ENCODE measurements at places on chromosomes 16 and 17.

DNA sequence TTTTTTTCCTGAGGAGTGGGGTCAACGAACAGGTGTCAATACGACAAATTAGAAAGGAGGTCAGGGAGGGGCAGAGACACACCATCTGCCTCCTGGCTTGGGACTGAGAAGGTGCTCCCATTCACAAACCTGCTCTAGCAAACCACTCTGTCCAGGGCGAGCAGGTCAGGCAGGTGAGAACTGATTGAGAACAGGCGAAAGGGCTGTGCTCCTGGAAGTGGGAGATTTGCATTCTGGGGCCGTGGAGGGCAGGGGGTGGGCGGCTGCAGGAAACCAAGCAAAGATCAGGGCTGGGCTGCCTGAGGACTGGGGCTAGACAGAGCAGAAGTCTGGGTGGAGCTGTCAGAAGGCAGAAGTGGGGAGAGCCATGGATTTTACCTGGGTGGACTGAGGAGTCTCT lies 98.9 kb upstream of the NLRP1 start:
- DNase-seq: no peak

DNA sequence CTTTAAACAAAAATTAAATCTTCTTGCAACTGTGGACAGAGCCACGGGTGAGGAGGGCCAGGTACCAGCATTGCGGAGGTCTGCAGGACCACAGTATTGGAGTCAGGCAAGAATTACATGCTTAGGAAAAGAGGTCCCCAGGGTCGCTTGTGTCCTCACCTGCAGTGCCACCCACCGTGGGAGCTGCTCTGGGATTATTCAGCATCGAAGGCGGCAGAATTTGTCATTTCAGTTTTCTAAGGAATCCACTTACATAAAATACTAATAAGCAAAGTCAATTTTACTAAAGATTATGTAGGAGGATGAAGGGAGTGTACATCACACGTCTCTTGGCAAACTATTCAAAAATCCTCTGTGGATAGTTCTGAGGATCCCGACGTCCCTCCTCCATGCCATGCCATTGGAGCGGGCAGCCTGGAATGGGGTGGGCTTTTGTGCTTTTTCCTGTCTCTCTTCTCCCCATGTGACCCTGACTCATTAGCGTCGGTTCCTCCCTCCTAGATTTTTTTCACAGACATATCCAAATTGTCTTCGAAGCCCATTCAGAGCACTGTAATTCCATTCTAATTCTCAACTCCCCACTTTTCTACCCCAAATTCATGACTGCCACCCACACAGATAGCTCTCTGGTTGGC lies 3.0 kb upstream of the PIK3R6 start:
- no peak for DNase-seq

GRCh38 chr16:87418644-87419043 lies 26.5 kb downstream of the MAP1LC3B start:
- DNase-seq: no peak

GRCh38 chr17:74824961-74825627 lies 34.6 kb downstream of the GRIN2C start:
- no peak for DNase-seq

GRCh38 chr17:77923776-77924513 lies 34.6 kb upstream of the TNRC6C start:
- no peak for DNase-seq

GRCh38 chr17:40103071-40103661 lies 2.8 kb upstream of the NR1D1 start:
- no peak for DNase-seq

DNA sequence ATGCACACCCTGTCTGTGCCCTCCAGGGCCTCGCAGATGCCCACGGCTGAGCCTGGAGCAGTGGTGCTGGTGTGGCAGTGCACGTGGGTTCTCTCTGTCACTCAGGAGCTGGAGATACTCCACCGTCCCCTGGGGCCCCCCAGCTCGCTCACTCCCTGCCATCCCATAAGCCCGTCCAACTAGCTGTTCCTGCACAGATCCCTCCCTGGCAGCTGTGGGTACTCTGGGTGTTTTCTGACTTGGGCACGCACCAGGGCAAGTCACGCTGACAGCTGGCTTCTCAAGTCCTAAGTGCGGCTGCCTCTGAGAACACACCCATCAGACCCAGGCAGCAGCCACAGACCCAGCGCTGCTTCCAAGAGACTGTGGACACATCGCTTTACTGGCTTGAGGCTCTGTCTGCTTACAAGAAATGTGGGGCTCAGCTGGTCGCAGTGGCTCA lies 25.4 kb upstream of the ITGB4 start:
- DNase-seq: no peak

- no peak for DNase-seq
Observed at GRCh38 chr16:1094601-1095449, 1.2 kb downstream of the C1QTNF8 start.

DNA sequence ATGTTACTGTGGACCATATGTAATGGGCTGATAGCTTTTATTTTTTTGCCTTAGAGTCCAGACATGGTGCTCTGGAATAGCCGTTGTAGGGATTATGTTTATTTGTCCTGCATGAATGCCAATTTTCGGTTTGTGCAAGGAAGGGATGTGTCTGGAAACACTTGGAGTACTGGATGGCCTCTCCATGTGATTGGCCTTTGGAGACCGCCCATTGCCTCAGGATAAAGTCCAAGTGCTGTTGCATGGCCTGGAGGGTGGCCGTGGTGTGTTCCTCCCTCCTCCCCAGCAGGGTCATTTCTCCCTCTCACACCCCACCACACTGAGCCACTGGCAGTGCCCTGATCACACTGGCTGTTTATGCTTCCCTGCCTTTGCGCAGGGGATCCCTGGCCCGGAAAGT lies 93.9 kb downstream of the MSI2 start:
- DNase-seq: no peak

- no peak for DNase-seq
Observed at GRCh38 chr17:59827721-59828477, 64.8 kb downstream of the TUBD1 start.

DNA sequence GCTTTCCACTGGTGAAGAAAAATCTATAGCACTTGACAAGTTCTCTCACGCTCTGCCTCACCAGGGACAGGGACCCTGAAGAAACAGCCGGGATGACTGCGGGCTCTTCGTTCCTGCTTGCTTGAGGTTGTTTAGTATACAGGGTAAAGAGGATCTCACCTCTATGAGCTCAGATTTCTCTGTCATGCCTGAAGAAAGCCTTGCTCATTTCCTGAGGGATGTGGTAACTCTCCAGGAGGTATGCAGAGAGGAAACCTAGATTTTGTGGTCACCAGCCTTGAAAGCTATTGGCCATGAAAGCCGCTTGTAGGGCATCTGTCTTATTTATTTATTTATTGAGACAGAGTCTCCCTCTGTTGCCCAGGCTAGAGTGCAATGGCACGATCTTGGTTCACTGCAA lies 23.2 kb downstream of the USP43 start:
- DNase-seq: no peak

- peak; percentile 34 for DNase-seq
Observed at GRCh38 chr17:33750943-33751701, 458.0 kb upstream of the ASIC2 start.

GRCh38 chr17:30323895-30324319 lies 9.9 kb downstream of the TMIGD1 start:
- DNase-seq: peak; percentile 7

GRCh38 chr17:83195330-83196023 lies 116.1 kb downstream of the METRNL start:
- no peak for DNase-seq

DNA sequence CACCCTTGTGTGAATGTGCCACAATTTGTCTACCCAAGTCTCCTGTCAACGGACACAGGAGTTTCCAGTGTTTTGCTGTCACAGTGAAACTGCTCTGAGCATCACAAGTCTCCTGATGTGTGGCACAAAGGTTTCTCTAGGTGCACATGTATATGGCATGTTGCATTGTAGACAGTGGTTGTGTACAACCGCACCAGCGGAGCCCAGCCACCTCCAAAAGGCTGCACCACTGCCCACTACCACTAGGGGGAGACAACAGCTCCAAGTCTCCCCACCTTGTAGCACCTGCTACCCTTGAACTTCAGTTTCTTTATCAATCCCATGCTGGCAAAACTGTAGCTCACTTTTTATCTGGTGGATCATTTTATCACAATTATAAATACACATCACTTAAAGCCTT lies 95.5 kb upstream of the ZNF469 start:
- no peak for DNase-seq

DNA sequence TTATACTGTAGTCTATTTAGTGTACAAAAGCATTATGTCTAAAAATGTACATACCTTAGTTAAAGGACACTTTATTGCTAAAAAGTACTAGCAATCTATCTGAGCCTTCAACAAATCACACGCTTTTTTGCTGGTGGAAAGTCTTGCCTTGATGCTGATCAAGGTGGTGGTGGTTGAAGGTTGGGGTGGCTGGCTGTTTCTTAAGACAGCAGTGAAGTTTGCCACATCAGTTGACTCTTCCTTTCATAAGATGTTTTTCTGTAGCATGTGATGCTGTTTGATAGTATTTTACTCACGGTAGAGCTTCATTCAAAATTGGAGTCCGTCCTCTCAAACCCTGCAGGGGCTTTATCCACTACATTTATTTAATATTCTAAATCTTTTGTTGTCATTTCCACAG lies 8.6 kb downstream of the ADGRG5 start:
- no peak for DNase-seq

- DNase-seq: no peak
Observed at GRCh38 chr16:64731891-64732290, 390.0 kb downstream of the CDH11 start.

DNA sequence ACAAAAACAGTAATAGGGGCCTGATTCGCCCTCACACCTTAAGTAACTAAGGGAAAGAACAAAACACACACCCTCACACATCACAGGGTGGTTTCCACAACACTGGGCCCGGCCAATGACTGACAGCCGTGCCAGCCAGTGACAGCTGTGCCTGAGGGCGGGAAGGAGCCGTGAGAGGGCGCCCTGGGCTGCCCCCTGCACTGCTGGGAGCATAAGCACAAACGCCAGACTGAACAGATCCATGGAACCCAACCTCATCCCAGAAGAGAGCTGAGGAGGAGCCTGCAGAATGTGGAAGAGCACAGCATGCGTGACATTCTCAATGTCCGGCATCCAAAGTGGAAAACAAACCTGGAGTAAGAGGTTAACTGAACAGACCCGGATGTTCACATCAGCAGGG lies 16.0 kb downstream of the CSNK1D start:
- DNase-seq: no peak

- no peak for DNase-seq
Observed at GRCh38 chr17:79184219-79184618, 109.6 kb downstream of the ENGASE start.

Data from germinal center (tissue), 1 donor.